Motor neuron (in vitro differentiated cells): ENCODE measurements at places on chromosomes 12 and 14. TPM values are rescaled to one million over a fixed set of nuclear protein-coding genes. Genes with fewer than 3 reads are reported as not detected.

- no peak for ATAC-seq
These were observed 95.9 kb upstream of the PPP2R5C start for GRCh38 chr14:101665478-101666078.

DNA sequence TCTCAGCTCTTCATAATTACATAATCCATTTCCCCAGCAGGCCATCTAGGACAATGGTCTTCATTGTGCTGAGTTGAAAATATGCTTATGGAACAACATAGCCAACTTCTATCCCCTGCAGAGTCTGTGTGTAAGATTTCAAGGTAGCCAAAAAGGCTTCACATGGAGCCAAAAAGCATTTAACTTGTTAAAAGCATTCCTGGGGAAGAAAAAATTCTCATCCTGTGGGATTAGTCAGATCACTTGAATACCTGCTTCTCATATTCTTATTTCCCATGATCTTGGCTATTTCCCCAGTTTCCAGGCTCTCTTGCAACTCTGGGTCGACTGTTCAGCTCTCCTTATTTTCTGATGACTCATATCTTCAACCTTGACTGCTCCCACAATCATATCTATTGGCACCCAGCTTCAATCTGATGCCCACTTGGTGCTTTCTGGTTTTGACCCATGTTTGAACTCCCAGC is 178.9 kb downstream of the KLHL28 start:
- ATAC-seq: no peak

GRCh38 chr14:22602862-22603261 is 4.8 kb downstream of the ABHD4 start:
- ATAC-seq: no peak

The LGR5 gene
- 0.54 TPM in 1 of 2 replicates, not detected in the other for total RNA-seq

The IFNG gene
- total RNA-seq: not detected in 2 replicates

DNA sequence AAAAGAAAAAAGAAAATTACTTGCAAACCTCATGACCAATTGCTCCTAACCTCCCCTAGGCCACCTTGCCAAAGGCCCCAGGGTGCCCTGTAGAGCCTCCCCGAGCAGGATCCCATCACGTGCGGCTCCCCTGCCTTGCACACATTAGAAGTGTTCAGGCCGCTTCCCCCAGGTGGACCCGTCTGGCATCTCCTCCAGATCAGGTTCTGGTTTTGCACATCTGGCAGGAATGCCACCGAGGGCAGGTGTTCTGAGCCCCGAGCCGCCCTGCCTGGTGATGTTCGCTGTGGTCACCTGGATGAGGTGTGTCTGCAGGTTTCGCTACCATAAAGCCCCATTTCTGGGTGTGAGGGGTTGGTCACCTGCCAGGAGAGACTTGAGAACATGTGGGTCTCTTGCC is 19.3 kb downstream of the MMP17 start:
- no peak for ATAC-seq

DNA sequence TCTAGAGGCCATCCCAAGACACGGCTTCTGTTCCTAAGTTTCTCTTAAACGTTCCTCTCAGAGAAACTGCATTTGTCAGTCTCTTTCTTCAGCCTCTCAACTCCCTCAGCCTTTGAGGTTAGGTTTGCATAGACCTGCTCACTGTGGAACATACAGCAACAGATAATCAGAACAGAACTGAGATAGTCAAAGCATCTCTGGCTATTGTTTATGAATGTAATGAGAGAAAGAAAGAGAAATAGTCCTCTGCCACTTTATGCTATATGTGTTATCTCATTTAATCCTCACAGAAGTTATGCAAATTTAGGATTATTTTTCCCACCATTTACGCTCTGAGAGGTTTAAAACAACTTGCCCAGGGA is 190.6 kb downstream of the PHLDA1 start:
- ATAC-seq: no peak

The CD163 gene
- 0.11 and 0.80 TPM in 2 replicates for total RNA-seq

- ATAC-seq: no peak
These were observed 79.7 kb downstream of the FGD4 start for GRCh38 chr12:32478858-32479725.

DNA sequence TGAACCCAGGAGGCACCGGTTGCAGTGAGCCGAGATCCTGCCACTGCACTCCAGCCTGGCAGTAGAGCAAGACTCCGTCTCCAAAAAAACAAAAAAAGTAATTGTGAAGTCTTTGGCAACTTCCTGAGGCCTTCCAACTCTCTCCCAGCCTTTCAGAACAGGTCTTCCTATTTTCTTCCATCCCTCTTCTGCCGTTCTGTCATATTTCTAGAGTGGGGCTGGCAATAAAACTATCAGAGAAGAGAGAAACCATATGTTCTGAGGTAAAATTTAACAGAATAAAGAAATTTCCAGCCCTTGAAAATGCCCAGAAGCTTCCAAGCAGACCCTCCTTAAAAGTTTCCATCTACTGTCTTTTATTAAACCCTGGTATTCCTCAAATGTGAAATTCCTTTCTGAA is 100.4 kb downstream of the HMGA2 start:
- ATAC-seq: no peak

DNA sequence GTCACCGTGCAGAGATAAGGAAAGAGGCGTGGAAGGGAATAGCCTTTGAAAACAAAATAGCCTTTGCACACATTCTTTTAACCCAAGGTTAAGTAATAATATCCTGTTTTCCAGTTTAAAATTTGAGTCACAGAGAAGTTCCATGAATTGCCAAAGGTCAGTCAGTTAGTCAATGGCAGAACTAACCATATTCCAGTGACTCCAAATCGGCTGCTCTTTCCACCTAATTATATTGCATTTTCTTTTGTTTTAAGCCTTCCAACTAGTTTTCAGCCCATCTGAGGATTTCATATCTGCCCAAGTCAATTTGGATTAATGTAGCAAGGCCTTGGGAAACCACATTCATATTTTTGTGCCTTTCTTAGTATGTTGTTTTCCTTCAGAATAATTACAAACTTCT is 373.0 kb downstream of the CCDC91 start:
- ATAC-seq: no peak

DNA sequence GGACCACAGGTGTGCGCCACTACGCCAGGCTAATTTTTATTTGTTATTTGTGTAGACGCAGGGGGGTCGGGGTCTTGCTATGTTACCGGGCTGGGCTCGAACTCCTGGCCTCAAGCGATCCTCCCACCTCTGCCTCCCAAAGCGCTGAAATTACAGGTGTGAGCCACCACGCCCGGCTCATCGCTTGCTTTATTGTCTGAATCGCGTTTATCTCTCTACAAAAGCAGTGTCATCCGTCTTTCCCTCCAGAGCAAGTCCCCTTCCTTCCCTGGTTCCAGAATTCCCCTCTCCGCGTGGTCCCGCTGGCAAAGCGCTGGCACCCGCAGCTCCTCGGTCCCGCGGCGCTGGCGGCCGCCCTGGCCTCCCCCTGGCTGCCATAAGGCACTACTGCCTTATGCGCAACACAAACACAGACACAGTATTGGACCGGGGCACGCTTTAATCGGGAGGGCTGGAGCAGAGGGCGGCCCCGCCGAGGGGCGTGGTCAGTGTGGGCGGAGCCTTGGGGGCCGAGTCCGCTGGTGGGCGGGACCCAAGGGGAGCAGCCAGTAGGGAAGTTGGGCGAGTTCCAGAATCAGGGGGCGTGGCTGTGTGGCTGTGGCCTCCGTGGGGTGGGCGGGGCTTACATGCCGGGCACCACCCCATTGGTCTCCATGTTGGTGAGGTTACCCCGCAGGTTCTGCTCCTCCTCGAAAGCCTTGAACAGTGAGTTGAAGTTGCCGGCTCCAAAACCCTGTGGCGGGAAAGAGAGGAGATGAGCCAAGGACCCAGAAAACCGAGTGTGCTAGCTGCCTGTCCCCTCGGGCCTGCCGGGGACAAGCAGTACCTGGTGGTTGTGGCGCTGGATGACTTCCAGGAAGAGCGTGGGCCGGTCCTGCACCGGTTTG is 19.3 kb downstream of the HPD start:
- peak; percentile 95 for ATAC-seq

DNA sequence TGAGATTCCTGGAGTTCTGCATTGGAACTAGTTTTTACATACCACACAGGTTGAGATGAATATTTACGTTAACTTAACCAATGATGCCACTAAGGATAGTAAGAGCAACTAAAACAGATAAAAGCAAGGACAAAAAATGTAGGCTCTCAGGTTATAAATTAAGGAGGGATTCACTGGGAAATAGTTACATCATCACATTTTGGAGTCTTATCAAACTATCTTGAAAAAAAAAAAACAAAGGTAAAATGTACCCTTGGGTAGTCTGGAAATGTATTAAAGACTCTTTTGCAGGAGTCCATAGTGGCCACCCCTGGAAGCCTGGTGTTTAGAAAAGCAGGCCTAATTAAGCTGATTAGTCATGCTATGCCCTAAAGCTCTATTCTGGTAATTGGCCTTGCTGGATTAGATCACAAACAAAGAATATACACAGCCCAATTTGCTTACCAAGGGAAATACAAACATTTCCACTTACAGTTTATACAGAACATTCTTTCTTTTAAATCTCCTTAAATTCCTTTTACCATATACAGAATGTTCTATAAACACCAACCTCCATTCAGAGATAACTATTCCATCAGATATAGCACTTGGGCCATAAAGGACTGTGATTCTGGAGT is 39.3 kb downstream of the SLC25A47 start:
- ATAC-seq: no peak

DNA sequence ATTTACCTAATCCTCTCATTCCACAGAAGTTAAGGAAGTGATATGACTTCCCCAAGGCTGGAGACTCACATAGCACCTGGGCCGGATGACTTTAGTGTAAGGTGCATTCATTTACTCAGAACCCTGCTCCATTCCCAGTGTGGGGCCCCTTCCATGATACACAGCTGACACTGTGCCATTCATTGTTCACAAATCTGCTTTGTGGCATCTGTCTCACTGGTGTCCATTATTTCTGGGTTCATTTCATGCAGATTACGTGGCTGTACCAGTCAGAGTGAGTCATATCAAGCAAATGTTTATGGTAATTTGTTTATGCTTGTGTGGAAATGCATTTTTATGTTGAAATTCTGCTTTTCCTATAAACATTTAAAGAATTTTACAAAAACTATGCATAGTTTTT is 5.2 kb downstream of the ANO4 start:
- peak; percentile 71 for ATAC-seq

GRCh38 chr12:82533341-82533740 is 153.4 kb upstream of the TMTC2 start:
- no peak for ATAC-seq

- no peak for ATAC-seq
These were observed 69.9 kb upstream of the MON2 start for GRCh38 chr12:62396750-62397149.

DNA sequence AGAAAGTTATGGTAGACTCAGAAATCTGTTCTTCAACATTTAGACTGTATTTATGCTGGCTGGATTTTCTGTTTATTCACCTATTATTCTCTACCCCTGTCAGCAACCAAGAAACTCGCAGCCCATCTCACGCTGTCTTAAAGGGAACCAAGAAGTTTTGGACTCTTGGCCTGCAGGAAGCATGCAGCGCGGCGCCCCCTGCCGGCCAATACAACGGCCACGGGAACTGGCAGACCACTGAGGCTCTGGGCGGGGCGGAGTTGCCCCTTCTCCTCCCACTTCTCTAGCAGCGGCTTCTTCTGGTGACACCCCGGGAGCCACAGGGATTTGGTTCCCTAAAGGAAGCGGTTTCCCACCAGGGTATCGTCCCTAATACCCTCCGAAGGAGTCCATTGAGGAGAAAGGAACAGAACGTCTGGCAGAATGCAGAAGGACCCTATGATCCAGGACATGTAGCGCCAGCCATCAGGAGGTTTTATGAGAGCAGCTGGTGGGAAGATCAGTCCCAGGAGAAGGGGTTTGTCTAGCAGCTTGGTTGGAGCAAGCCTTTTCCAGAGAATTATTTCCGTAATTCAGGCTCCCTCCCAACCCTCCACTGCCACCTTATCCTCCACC is 21.0 kb upstream of the RNASE2 start:
- no peak for ATAC-seq

DNA sequence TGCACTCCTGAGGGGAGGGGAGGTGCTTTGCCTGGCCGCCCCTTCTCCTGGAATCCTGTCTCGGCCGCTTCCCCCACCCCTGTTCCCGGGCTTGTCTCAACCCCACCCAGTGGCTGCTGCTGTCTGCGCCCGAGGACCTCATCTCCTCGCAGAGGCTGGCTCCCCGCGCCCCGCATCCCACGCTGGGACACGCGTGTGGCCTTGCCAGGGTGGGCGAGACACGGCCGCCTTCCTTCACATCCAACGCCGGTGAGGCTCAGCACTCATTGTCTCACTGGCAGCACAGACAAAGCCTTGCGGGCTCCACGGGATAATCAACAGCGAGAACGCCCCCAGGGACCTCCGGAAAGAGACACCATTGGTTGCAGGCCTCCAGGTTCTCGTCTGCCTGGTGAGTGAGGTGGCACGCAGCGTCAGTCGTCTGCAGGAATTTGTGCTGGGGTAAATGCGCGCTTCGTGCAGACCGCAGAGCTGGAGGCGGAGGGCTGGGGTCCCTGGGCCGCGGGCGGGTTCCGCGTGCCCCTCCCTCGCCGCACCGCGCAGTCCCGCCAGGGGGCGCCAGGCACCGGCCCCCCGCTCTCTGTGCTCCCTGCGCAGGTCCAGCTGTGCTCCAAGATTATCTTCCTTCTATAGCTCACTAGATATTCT is 26.8 kb downstream of the CCDC177 start:
- ATAC-seq: peak; percentile 42

DNA sequence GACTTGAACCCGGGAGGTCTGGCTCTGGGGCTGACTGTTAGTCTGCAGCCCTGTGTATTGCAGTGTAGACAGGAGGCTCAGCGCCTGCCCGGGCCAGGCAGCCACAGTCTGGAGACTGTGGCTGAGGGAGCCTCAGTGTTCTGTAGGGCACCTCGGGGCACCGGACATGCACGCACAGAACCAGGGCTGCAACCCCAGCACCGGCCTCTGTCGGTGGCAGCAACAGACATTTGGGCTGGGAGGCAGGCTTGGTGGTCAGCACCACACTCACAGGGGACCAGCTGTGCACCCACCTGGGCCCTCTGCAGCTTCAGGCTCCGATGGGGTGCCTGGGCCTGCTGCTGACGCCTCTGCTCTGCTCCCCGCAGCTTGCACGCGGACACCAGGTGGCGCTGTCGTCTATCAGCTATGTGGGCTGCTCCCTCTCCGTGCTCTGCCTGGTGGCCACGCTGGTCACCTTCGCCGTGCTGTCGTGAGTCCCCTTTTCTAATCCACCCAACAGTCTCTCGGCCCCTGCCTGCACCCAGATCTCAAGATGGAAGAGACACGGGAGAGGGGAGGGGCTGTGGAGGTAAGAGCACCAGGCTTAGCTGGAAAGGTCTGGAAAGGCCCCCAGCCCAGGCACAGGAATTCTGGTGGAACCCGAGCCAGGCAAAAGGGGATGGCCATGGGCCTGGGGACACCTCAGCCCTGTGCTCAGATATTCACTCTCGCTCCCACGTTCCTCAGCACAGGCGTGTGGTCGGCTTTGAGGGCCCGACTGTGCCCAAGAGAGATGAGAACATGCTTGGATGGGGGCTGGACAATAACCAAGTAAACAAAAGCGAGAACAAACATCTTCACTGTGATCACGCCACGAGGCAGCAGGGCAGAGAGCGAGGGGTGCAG is 151.0 kb downstream of the ADGRD1 start:
- peak; percentile 93 for ATAC-seq
